G401 (cell line): ENCODE measurements at places on chromosomes 3 and 15.

GRCh38 chr15:92891533-92892200 lies 8.5 kb upstream of the CHD2 start:
- no peak for DNase-seq

GRCh38 chr15:68829068-68829467 lies 8.4 kb upstream of the ANP32A start:
- peak; percentile 57 for DNase-seq

DNA sequence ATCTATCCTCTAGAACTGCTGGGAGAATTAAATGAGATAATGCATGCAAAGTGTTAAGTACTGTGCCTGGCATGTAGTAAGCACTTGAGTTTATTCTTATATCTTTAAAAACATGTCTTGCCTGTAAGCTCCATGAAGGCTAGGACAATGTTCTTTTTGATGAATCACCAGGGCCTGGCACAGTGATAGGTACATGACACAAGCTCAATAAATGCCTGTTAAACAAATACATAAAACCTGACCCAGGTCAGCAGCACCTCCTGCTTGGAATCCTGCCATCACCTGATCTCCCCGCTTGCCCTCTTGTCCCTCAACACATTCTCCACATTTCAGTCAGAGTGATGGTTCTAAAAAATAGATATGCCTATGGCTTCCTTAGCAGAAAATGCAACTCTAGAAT lies 186.8 kb downstream of the CHST2 start:
- DNase-seq, result no peak

- peak; percentile 53 for DNase-seq
These were observed 88.2 kb downstream of the ANP32A start for GRCh38 chr15:68732451-68732850.

DNA sequence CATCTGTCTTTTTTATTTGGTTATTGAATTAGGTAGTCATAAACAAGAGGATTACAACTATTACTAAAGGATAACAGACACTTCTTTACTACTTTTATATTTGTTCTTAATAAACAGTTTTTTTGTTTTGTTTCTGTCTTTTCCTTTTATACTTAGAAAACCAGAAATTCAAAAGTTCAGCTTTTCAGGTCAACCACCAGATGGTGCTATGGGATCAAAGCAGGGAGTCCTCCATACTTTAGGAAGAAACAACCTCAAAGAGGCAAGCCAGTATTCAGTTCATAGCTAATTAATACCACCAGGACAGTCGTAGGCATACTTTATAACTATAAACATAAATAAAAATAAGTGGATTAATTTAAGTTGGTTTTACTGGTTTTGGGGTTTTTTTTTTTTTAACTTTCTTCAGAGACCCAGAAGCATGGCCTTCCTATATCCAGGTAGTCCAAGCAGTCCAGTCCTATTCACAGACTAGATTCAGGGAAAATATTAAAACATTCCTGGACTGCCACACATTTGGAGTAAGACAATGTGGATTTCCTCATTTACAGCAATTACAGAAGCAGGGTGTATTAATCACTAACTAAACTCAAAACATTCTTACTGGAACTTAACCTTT lies 16.0 kb upstream of the EID1 start:
- DNase-seq, result peak; percentile 67

DNA sequence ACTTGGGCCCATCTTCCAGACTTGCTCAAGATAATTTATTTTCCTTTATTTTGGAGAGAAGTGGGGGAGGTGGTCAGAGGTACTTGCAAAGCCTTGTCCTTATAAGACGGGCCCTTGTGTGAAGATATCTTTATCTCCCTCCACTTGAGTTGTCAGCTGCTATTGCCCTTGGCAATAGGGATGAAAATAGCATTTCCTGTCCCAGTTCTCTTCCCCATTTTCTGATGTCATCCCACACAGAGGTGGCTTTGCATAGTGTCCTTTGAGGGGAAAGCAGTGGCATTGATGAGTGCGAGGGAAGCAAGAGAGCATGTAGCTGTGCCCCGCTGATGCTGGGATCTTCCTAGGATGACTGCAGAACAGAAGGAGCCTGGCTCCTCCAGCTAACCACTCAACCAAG lies 41.9 kb upstream of the TUBGCP5 start:
- DNase-seq, result no peak

GRCh38 chr3:164194842-164195241 lies 883.5 kb downstream of the SI start:
- no peak for DNase-seq

GRCh38 chr3:45965653-45966052 lies 22.4 kb downstream of the CXCR6 start:
- DNase-seq, result no peak

DNA sequence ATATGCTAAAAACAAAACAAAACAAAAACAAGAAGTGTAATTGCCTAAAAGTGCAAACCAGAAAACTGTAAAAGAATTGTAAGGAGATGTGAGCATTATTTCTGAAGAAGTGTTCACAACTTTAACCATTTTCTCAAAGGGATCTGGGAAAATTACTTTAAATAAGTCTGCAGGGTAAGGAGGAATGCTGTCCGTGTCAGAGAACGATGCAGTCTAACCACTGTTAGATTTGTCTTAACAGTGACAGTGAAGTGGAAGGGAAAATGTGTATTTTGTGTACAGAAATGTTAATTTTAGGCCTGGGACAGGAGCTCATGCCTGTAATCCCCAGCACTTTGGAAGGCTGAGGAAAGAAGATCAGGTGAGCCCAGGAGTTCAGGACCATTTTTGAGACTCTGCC lies 95.7 kb downstream of the DLG1 start:
- peak; percentile 40 for DNase-seq

DNA sequence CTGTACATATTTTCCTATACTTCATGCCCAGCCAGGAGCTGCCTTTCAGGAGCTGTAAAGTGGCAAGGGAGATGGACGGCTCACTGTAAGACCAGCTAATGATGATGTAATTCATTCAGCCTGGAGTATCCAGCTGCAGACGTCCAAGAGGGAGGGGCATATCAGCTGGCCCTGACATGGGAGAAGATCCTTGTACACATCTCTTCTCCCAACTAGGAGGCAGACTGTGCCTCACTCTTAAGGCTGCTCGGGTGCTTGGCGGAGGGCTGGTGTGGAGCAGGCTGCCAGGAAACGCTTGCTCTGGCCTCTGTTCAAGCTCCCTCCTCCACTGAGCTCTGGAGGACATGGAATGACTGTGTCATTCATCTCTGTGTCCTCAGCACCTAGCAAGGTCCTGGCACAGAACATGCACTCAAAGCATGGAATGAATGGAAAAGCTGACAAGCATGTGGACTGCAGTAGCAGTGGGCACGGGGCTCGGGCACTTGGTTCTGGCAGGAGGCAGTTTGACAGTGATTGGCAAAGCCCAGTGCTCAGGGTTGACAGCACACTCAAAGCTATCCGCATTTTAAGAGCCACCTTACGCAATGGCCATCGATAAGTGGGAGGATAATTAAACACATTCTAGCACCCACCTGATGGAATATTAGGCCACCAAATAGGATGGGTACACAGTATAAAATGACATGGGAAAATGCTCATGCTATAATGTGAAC lies 72.4 kb downstream of the TBC1D2B start:
- DNase-seq, result peak; percentile 90

GRCh38 chr3:157282261-157283191 lies 122.6 kb upstream of the CCNL1 start:
- DNase-seq, result no peak
